Fibroblast of villous mesenchyme (primary cell): ENCODE measurements at places on chromosomes 2 and 18.
A peak's percentile ranks its signal among the peaks of the same experiment; 100 is the strongest.

DNA sequence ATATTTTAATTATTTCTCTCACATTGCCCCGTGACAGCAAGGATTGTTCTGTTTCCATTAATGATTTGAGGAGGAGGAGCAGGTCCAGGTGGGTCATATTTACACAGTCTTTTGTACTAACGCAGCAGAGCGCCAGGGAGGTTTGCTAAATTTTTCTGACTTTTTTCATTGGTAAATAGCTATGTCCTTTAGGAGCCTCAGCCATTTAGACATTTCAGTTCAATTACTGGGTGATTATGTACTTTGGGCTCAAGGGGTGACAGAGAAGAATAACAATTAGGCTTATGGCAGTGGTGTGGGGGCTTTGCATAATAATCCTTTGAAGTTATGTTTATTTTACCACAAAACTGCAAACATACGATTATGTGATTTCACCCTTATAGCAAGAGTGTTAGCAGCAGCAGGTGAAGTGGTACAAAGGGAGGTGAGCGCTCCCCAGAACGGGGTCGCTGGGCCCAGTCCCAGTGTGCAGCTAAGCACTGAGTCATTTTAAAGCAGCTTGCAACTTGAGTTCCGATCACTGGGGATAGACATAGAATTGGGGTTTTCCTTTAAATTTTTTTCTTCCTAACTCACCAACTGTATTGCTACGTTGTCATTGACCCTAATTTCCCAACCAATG lies 80.3 kb downstream of the TSHZ1 start:
- DNase-seq = no peak

- DNase-seq = peak; percentile 42
Measured at GRCh38 chr2:163319006-163319405, 416.8 kb downstream of the FIGN start.

DNA sequence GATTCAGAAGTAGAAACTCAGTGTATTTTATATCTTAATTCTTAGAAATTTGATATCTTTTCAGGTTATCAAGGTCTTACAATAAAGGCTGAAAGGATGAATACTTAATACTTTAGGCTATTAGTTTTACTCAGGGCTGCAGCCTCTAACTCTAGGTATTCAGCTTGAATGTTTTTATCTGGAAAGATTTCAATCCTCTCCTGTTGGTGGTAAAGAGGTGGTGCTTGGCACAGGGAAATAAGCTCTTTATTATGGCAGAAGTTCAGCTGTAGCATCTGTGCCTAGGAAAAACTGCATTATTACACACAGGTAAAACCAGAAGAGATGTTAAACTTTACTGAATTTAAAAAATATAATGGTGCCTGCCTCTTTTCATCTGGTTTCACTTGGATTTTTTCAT lies 11.1 kb downstream of the ACVR2A start:
- DNase-seq = no peak

GRCh38 chr18:6482198-6482977 lies 67.7 kb upstream of the L3MBTL4 start:
- DNase-seq = peak; percentile 70

GRCh38 chr2:166485558-166486178 lies 8.4 kb downstream of the SCN7A start:
- DNase-seq = no peak

DNA sequence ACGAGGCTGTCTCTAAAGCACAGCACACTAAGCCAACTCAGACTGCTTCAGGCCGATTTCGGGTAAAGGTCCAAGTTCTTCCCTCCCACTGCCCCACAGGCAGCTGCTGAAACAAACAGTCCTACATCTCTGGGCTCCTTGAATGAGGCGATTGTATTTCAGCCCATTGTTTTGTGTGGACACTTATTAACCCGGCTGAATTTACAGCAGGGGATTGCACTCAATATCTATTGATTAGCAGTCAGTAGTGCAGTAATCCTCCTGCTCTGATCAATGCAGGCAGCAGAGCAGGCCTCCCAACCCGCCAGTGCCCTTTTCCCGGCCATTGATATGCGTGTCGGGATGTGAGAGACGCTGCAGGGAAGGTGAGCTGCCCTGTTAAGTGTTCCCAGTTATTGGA lies 330.1 kb downstream of the CMPK2 start:
- DNase-seq = no peak

GRCh38 chr2:112904883-112905282 lies 6.1 kb upstream of the IL37 start:
- no peak for DNase-seq

GRCh38 chr2:84033347-84033974 lies 425.6 kb downstream of the SUCLG1 start:
- no peak for DNase-seq

DNA sequence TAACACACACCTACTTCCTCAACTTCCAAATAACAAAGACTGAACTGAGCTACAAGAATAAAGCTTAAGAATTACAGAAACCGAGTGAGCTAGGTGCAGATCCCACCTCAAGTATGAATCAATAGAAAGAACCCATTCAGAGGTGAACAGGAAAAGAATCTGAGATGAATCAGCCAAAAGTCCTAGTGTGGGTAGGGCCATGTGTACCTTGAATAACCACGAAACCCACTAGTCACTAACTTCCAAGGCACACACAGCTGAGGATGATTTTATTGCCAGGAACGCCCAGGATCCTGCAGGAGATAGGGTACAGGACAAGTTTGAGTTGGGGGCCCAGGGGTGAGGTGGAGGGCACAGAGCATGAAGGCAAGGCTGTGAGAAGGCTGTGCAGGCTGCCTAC lies 99.7 kb upstream of the REG3A start:
- no peak for DNase-seq

DNA sequence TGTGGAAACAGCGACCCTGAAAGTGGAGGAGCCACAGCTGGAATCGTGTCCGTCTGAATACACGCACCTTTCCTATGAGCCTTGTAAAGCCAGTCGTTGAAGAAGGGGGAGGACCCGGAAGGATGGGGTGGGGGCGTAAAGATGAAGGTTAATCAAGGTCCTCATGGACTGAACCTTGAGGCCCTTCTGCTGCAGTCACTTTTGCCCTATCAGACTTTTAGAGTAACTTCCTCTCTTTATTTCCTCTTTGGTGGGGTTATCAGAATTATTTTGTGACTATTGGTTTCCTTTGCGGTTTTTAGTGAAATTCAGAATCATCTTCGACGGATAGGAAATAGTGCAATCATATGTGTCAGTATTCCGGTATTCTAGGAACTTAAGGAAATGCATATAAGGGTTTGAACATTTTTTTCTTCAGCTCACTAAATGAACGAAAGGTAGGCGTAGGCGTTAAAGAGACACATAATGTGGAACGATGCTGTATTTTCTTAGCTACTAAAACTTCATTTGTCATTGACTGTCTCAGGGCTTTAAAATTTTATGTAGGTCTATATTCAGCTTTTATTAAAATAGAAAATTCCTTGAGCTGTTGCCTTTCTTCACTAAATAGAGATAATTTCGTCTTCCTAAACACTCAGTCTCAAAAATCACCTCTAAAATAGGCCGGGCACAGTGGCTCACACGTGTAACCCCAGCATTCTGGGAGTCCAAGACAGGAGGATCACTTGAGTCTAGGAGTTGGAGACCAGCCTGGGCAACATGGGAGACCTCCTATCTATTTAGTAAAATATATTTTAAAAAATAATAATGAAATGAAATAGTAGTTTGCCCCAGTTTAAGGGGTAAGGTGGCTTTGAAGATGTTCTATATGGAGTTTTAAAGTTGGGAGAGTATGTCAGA lies 1.4 kb upstream of the YES1 start:
- no peak for DNase-seq

GRCh38 chr18:45046228-45046627 lies 365.5 kb downstream of the SETBP1 start:
- no peak for DNase-seq
